Stimulated activated CD8-positive, alpha-beta memory T cell treated with anti-CD3 and anti-CD28 coated beads, Interleukin-4, amount 100 ng/mL, for 1 hour (primary cell): ENCODE measurements at places on chromosomes 5 and 9.

DNA sequence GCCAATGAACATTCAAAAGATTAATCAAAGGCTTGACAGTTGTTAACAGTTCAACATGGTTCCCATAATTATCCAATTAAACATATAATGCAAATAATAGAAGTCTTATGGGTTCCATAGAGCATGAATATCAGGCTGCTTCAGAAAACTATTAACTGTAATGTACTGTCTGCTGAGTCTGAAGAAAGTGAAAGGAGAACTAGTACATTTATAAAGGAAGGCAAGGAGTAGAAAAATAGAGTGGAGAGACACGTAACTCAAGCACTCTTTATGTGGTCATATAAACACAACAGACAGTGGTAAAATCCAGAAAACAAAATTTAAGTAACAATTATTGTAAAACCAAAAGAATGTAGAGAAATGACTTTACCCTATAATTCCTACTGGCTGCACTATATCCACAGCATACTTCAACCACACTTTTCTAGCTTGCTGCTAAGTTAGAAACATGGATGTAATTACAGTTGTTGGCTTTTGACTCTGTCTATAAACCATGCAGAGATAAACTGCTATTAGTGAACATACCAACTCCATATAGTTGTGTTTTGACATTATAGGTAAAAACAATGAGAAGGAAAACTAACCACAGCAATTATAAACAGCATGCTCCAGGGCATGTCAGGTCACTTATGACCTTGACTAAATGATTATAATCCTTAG is 32.7 kb downstream of the NFIB start:
- DNase-seq, result no peak

GRCh38 chr5:97098922-97099321 is 43.5 kb downstream of the LIX1 start:
- no peak for DNase-seq

- DNase-seq, result no peak
Measured at GRCh38 chr5:106860398-106861044, 810.2 kb downstream of the EFNA5 start.

GRCh38 chr9:23683611-23684061 is 142.4 kb downstream of the ELAVL2 start:
- DNase-seq, result no peak

- no peak for DNase-seq
Measured at GRCh38 chr9:16245756-16246440, 624.6 kb downstream of the BNC2 start.

DNA sequence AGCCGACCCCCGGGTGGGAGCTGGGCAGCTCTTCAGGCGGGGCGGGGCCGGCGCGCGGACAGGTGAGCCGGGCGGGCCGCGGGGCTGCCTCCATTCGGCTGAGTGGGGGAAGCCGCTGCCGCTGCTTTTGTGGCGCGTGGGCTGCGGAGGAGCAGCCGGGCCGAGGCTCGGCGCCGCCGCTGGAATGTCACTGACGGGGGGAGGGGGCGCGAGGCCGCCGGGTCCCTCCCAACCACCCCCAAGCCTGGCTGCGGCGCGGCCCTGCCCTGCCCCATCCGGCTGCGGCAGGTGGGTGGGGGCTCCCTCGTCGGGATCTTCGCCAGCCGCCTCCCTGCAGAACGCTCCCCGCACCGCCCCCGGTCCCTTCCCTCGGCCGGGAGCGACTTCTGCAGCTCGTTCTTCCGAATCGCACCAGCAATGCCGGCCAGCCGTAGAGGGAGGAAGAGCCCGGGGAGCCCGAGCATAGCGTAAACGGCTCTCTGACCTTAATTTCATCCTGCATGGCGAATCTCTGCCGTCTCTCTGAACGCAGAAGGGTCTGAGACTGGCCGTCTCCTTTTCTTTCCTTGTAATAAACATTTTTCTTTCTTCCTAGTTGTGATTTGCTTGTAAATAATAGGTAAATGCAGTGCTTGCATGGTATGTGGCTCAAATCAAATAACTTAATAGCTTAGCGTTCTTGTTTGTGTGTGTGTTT is 505 bp downstream of the SPTAN1 start:
- no peak for DNase-seq

- DNase-seq, result no peak
Measured at GRCh38 chr9:132673355-132673754, 3.1 kb downstream of the GTF3C4 start.

DNA sequence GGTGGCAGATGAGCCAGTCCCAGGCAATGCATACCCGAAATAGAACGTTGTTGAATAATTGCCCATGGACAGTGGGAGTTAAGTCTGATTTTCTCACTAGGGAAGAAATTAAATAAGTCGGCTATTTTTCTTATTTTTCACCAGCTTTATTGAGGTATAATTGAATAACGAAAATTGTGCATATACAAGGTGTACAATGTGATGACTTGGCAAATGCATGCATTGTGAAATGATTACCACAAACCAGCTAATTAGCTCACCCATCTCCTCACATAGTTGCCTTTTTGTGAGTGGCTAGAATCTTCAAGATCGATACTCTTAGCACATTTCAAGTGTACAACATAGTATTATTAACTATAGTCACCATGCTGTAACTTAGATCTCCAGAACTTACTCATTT is 249.6 kb downstream of the ROR2 start:
- DNase-seq, result no peak

- DNase-seq, result no peak
Measured at GRCh38 chr5:117486261-117486660, 911.6 kb upstream of the SEMA6A start.

- DNase-seq, result no peak
Measured at GRCh38 chr5:15555176-15555575, 55.2 kb downstream of the FBXL7 start.

- no peak for DNase-seq
Measured at GRCh38 chr5:126682856-126683255, 82.1 kb downstream of the PHAX start.

- DNase-seq, result no peak
Measured at GRCh38 chr9:98329281-98329680, 73.8 kb upstream of the TBC1D2 start.

GRCh38 chr5:159290741-159291140 is 27.7 kb downstream of the UBLCP1 start:
- no peak for DNase-seq
